ENCODE measurements at places on chromosomes 16 and 17.
A peak's percentile ranks its signal among the peaks of the same experiment; 100 is the strongest.

DNA sequence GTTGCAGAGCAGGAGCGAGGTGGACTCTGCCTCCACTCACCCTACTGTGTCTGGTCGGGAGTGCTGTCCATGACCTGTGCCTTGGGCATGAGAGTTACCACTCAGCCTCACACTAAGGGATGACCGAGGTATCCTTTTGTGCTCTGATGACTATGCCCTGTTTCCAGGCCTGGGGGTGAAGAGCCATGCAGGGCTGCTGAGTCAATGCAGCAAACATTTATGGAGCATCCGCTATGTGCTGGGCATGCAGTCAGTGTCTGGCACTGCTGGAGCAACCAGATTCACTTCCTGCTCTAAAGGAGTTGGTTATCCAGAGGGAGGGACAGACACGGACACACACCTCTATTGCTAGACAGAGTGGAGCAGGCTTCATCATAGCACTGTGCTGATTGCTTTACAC, 7.6 kb upstream of the HNF1B start:
- no peak for DNase-seq

GRCh38 chr16:79863128-79864031, 262.8 kb upstream of the MAF start:
- DNase-seq: no peak

GRCh38 chr17:16005636-16006035, 6.0 kb downstream of the TTC19 start:
- DNase-seq: no peak

DNA sequence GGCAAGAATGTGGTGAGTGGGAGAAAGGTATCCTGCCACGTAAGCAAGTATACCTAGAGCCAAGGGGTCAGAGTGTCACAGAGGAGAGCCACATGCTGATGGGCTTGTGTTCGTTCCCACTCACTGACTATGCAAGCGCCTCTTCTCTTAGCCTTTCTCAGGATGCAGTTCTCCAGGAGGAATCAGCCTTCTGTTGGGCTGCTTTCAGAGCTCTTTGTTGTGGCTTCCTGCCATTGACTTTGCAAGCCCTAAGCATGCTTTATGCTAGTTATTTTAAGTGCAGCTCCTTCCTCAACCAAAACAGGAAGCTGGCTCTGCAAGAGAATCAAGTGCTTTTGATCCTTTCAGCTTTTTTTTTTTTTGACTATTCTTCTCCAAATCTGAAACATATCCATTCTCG, 66.6 kb downstream of the SIAH1 start:
- peak; percentile 52 for DNase-seq

DNA sequence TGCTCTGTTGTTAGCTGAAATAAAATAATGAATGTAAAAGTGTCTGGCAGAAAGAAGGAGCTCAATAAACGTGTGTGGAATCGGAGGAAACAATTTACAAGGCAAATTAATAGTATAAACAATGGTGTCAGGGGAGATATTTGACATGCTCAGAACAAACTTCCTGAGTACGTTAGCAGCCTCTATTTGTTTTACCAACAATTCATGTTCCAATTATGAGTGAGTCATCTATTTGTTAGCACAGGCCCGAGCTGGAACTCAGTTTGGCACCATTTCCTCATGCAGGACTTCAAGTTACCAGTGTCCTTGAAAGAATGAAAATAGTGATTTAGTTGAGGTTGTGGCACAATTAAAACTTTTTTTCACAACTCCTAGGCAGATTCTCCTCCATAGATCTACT, 9.1 kb downstream of the ASIC2 start:
- no peak for DNase-seq

DNA sequence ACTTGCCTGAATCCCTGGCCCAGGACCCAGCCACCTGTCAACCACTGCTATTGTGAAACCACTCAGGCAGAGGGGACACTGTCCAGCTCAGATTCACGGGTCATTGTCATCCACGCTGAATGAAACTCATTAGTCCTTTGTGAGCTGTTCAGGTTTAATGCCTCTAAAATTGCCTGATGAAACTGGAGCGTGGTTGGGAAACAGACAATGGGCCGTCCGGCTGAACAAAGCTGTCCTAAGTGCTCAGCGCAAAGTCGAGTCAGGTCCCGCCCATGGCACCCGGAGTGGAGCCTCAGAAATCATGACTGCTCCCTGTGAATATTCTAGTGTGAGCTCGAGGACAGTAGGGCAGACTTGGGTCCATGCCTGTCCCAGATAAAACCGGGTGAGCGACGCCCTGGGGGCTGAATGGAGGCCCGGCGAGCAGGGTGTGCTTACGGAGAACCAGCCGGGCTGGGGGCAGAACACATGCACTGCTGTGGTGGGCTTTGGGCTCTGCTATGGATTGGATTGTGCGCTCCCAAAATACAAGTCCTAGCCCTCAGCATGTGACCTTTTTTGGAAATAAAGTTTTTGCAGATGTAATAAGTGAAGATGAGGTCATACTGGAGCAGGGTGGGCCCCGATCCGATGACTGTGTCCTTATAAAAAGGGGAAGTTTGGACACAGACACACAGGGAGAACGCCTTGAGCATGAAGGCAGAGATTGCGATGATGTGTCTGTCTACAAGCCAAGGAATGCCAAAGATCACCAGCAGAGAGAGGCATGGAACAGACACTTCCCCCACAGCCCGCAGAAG, 12.9 kb upstream of the CMIP start:
- peak; percentile 93 for DNase-seq

- DNase-seq: no peak
Observed at GRCh38 chr17:59638553-59638952, 18.9 kb downstream of the CLTC start.

DNA sequence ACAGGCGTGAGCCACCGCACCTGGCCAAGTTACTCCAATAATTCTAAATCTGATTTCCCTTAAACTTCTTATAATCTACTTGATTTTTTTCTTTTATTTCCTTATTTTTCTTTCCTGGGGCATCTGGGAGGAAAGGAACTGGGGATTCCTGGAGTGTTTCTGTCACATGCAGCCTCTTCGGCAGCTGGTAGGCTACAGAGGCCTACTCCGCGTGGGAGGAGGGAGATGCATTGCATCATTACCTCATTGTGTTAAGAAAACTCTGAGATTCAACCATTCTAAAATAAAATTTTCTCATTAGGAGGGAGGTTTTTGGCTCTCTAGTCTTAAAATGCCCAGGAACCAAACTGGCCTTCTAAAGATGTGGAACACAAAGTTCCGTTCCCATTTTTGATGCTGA, 64.0 kb downstream of the SOX9 start:
- DNase-seq: no peak

DNA sequence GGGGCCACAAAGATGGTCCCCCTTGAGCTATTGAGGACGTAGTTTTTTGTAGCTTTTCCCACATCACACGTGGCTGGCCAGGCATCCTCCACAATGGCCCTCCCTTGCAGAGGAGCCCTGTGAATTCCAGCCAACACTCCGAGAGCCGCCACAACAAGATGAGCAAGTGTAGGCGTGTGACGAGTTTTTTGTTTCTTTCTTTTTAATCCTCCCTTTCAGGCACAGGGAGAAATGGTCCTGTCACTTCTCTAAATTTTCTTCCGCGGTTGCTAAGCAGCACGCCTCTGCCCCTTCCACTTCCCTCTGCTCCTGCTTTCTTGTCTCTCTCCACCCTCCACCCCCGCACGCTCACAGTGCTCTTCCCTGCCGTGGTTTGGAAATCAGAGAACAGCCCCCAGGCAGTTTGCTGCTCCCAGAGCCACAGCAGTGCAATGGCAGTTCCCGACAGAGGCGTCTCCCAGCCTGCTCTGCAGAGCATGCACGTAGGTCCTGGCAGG, 68.0 kb upstream of the MRTFB start:
- peak; percentile 33 for DNase-seq

DNA sequence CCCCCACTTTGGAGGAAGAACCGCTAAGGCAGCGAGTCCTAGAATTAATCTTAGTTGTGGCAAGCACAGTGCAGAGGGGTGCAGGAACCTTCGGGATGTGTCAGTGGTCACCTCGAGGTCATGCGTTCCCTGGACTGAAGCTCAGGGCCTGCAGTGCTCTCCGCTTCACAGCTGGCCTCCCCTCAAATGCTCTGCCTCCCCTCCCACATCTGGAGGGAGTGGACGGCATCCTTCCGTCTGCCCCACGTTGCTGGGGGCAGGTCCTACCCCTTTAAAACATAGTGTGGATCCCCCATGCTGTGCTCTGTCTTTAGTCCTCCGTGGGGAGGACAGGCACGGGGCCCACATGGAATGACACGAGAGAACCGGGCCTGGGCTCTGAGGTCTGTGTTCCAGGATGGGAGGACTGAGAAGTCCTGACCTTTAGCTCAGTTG, 99.5 kb upstream of the CDC42EP4 start:
- DNase-seq: no peak

GRCh38 chr17:39767147-39767546, 29.4 kb downstream of the GRB7 start:
- no peak for DNase-seq
